ENCODE measurements at places on chromosomes 5 and 9.

- no peak for DNase-seq
Measured at GRCh38 chr9:16119261-16120230, 566.7 kb downstream of the CCDC171 start.

DNA sequence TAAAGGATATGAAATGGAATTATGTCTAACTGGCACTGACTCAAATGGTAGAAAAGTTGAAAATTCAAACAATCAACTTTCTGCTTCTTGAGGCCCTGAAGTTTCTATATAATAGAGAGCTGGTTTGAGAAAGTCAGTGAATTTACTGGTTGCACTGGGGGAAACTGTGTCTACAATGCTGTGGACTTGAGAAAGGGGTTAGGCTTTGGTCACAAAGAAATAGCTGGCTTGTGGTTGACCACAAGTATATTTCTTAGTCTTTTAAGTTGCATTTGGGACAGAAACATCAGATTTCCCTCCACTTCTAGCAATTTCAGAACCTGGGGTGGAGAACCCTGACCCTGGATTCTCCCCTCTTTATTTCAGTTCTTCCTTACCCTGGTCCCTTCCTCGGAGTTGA, 192.6 kb upstream of the ACTBL2 start:
- DNase-seq: no peak

DNA sequence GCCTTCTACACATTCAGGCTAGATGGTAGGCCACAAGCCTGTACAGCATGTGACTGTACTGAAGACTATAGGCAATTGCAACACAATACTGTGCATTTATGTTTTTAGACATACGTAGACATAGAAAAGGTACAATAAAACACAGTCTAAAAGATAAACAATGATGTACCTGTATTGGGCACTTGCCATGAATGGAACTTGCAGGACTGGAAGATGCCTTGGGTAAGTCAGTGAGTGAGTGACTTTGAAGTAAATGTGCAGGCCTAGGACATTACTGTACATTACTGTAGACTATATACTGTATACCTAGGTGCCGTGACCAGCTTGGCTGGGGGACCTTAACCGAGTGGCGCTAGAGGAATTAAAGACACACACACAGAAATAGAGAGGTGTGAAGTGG, 53.1 kb downstream of the CTSL start:
- no peak for DNase-seq

DNA sequence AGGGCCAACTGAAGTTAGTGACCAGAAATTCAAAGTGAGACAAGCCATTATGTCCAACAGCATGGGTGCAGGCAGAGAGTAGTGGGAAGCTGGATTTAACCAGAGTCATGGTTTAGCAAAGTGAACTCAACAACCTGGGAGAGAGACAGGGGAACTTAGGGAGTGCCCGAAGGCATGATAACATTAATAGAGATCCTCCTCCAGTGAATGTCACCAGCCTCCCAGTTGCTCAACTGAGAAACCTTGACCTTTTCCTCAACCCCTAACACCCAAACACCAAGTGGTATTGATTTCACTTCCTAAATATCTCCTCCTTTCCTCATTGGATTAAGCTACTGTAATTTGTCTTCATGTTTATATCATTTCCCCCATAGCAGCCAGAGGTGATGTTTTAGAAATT, 42.6 kb downstream of the HMGCS1 start:
- no peak for DNase-seq

DNA sequence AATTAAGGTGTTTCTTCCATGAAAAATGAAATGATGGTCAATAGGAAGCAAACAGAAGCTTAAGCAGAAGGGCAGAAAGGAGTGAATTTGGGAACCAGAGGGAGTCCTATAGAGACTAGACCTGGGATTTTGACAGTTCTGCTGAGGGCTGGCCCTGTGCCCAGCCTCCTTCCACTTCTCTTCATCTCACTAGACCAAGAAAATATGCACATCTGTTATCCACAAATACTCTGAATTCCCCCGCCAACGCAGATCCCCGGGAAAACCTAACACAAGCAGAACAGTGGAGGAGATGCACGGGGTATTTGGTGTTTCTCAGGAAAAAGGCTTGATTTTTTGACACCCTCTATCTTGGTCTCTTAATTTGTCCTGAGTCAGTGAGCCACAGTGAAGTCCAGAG, 22.7 kb downstream of the GRIA1 start:
- DNase-seq: no peak

DNA sequence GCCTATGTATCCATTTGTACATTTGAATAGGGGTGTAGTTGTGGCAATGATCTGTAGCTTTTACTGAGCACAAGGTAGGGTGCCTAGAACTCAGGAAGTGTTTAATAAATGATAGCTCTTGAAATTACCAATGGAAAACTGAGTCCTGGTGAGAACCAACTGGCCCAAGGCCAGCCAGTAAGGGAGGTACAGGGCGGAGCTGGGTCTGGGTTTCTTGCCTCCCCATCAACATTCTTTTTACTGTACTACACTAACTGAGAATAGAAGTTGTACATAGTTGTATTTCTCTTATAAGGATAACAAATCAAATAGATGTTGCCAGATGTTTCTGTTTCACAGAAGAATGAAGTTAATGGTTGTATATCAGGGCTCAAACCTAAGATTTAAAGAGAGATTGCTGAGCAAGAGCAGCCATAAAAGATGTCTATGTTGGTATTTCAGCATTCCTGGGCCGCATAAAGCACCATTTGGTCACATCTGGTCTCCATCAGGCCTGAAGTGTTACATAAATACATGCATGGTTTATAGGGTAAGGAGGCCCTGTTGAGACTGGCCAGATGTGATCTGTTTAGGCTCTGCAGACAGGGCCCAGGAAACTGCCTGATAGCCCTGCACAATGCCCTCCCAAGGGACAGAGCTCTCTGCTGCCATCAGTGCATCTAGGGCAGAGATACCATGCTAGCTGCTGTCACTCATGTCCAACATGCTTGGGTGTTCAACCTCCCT, 210.5 kb downstream of the NXNL2 start:
- DNase-seq: no peak

- DNase-seq: no peak
Measured at GRCh38 chr9:94887721-94888120, 161.2 kb downstream of the AOPEP start.

DNA sequence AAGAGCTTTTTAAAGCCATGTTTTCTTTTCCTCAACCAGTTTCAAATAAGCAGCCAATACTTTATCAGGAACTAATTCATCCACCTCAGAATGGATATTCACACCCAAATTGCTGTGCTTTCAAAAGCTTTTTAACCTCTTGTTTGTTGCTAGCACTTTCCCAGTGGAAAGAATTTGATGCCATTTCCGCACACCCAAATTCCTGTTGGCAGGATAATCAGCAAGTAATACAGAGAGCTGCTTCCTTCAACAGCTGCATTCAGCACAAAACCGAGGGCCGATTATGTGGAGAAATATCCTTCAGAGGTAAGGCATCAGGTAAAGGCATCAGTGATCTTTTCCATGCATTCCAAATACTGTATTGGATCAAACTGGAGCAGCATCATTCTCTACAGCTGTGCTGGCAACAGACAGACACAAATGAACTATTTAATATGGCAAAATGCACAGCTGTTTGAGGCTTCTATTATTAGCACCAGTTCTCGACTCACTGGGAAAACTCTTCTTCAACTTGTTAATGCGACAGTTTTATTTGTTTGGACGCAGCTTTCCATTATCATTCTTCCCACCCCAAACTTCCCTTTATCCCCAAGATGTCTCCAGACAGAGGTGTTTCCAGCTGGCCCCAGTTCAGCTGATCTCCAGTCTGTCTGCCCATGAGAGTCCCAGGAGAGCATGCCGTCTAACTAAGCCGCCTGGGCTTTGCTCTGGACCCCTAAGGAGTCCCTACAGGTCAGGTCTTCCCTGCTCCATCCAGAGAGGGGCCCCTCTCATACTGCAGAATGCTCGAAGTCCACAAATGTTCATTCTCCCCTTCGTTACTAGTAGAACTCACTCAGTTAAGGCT, 22.2 kb upstream of the MGAT1 start:
- DNase-seq: no peak

DNA sequence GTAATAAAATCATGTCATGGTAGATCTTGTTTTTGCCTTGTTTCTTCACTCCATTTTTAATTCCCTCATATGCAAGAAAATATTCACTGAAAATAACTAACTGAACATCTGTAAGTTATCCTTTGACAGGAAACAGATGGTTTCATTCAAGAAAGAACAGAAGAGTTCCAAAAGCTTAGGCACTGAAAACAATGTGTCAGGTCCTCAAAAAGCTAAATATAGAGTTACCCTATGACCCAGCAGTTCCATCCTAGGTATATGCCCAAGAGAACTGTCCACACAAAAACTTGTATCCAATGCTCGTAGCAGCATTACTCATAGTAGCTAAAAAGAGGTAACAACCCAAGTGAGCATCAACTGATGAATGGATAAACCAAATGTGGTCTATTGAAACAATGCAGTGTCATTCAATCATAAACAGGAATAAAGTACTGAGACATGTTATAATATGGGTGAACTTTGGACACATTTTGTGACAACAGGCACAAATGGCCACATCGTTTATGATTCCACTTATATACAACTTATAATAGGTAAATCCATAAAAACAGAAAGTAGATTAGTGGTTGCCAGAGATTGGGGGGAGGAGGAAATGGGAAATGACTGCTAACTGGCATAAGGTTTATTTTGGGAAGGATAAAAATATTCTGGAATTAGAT, 231.0 kb downstream of the FRMD3 start:
- DNase-seq: no peak

DNA sequence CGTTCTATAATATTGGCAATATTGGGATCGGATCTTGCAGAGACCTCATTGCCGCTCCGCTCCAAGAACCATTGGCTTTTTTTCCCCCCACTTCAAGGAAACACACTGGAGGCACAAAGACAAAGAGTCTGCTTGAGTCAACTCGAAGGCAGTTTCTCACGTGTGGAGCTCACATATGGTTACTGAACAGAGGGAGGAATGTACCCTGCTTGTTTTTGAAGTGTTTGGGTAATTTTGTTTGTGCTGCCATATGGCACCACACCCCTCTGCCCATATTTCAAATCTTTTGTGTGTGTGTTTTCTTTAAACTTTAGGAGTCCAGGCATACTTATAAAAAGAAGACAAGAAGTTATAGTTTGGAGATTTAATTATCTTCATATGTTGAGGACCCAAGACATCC, 595.9 kb downstream of the DTWD2 start:
- no peak for DNase-seq

DNA sequence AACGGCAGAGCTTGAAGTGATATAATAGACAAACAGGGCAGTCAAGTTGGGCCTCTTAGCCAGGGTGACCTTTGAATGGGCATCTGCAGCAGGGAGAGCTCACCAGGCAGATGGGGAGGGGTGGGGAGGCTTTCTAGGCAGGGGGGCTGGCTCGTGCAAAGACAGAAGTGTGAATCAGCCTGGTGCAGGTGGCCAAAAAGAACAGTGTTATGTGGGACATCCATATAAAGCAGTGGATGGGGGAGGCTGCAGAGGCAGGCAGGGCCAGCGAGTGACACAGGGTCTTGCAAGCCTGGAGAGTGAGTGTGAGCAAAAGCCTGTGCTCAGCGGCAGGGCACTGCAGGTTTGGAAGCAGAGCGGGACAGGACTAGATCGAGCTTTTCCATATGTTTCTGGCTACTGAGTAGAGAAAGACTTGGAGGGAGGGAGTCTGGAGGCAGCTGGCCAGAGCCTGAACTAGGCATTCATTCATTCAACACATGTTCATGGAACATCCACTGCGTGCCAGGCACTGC, 14.2 kb upstream of the TTLL11 start:
- DNase-seq: no peak

GRCh38 chr5:179297026-179297425, 48.2 kb downstream of the ADAMTS2 start:
- no peak for DNase-seq

- DNase-seq: no peak
Measured at GRCh38 chr5:173653822-173654523, 37.5 kb upstream of the BOD1 start.

DNA sequence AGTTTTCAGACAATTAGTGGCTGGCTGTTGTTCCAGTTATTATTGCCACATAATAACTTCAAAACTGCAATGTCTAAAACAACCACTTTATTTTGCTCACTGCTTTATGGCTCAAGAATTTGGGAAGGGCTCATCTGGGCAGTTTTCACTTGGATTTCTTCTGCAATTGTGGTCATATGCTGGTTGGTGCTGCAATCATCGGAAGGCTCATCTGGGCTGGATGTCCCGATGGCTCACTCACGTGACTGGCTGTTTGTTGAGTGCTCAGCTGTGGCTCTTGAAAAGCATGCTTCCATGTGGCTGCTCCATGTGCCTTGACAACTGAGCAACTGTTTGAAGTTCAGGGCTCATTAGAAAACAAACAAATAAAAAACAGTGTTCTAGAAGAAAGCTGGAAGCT, 1032.5 kb downstream of the DTWD2 start:
- DNase-seq: no peak

DNA sequence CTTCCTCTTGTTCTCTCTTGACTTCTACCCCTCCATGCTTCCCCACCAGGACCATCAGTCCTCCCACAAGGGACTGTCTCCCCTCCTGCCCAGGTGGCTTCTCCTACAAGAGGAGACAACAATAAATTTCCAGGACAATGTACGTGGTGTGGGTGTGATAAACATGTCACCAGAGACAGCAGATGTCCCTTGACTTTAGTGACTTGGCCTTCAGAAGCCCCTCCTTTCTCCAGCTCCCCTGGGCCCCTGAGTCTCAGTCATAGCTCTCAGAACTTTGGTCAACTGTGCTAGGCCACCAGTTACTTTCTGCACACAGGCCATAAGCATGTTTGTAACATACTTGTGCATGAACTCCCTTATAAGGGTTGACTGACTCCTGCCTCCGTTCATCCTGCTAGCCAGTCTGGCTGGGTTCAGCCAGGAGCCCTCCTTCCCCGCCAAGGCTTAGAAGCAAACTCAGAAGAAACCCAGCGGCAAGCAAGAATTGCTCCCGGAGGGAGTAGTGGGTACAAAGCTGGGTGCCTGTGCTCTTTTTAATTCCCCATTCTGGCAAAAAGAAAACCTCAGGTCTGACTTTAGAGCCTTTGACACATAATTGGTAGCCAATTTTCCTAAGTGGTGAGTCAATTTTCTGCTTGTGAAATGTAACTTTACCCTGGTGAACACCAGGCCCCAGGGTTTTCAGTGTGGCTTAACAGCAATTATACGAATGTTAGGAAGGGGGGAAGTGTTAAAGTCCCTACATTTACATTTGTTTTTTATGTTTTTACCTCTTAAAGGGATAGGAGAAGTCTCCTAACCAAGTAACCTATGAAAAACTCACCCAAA, 49.2 kb downstream of the EBF1 start:
- DNase-seq: no peak

GRCh38 chr9:36837431-36838405, 196.3 kb downstream of the PAX5 start:
- no peak for DNase-seq

DNA sequence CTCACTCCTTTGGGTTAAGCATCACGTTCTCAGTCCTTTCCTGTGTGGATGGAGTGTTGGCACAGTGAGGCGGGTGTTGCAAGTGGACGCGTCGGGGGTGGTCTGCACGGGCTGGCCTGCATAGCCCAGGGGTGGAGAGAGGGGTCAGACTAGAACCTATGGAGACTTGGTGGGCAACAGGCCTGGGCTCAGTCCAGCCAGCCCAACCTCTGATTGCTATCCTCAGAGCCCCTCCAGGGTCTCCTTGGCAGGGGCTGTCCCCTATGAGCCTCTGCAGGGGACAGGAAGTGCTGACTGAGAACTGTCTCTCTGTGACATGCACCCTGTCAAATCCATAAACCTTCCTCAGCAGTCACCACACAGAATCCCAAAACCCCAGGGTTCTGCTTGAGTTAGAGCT, 2.3 kb downstream of the DCANP1 start:
- no peak for DNase-seq

Data from stimulated activated CD4-positive, alpha-beta T cell treated with anti-CD3 and anti-CD28 coated beads, Interleukin-2, amount 100 ng/mL, for 48 hours (primary cell).